Left lobe of liver (tissue), 2 donors: ENCODE measurements at places on chromosomes 1 and 21. TPM values are rescaled to one million over a fixed set of nuclear protein-coding genes. Genes with fewer than 3 reads are reported as not detected.

The RNU1-3 gene
- 1,159 TPM for total RNA-seq

The ATP1A4 gene
- not detected for total RNA-seq

The KCNT2 gene
- 4.1 TPM for total RNA-seq

The ZFP69B gene
- 0.55 TPM for total RNA-seq

The BATF3 gene
- 0.28 TPM for total RNA-seq

The CHI3L1 gene
- 60.6 TPM for total RNA-seq

The KCNE2 gene
- not detected for total RNA-seq

The WNT9A gene
- total RNA-seq: 0.05 TPM

The ADCY10 gene
- total RNA-seq: 5.5 TPM

The TMEM269 gene
- 0.08 TPM for total RNA-seq

The C1orf141 gene
- not detected for total RNA-seq

The RBM11 gene
- total RNA-seq: not detected

The CRABP2 gene
- 0.33 TPM for total RNA-seq

The LCE2C gene
- total RNA-seq: not detected

The MCOLN2 gene
- 0.33 TPM for total RNA-seq

The TBX19 gene
- 1.0 TPM for total RNA-seq

The TOR1AIP2 gene
- total RNA-seq: 84.1 TPM

The LCA5L gene
- total RNA-seq: 0.68 TPM

The C1orf185 gene
- total RNA-seq: not detected

The OR2AK2 gene
- not detected for total RNA-seq

The MTARC1 gene
- total RNA-seq: 77.4 TPM

The AMY2A gene
- 0.60 TPM for total RNA-seq

The NES gene
- total RNA-seq: 1.4 TPM

The BRDT gene
- total RNA-seq: not detected

The CCDC27 gene
- total RNA-seq: not detected

The PKP1 gene
- total RNA-seq: 0.03 TPM

The FCRLB gene
- total RNA-seq: 0.53 TPM

The C1orf116 gene
- total RNA-seq: 0.55 TPM

The NEK2 gene
- total RNA-seq: 0.13 TPM

The LORICRIN gene
- total RNA-seq: not detected

The RNU1-4 gene
- total RNA-seq: 1,159 TPM

The GBP1 gene
- 11.1 TPM for total RNA-seq

The MGST3 gene
- 79.8 TPM for total RNA-seq

The S100A1 gene
- total RNA-seq: 1.7 TPM

The CELA3A gene
- total RNA-seq: 13.4 TPM

The ADAMTS5 gene
- 0.48 TPM for total RNA-seq

The ELF3 gene
- total RNA-seq: 16.2 TPM

The BCAR3 gene
- total RNA-seq: 16.8 TPM

The HAO2 gene
- 206 TPM for total RNA-seq

The TIE1 gene
- 8.5 TPM for total RNA-seq

The ZNF697 gene
- total RNA-seq: 3.6 TPM

The HCRTR1 gene
- total RNA-seq: not detected
